Left lung (tissue), 14 donors: ENCODE measurements at places on chromosomes 5 and 9. TPM values are rescaled to one million over a fixed set of nuclear protein-coding genes. Genes with fewer than 3 reads are reported as not detected.
A peak's percentile ranks its signal among the peaks of the same experiment; 100 is the strongest.

- no peak for DNase-seq
Measured at GRCh38 chr5:66828046-66828547, 231.9 kb downstream of the MAST4 start.

DNA sequence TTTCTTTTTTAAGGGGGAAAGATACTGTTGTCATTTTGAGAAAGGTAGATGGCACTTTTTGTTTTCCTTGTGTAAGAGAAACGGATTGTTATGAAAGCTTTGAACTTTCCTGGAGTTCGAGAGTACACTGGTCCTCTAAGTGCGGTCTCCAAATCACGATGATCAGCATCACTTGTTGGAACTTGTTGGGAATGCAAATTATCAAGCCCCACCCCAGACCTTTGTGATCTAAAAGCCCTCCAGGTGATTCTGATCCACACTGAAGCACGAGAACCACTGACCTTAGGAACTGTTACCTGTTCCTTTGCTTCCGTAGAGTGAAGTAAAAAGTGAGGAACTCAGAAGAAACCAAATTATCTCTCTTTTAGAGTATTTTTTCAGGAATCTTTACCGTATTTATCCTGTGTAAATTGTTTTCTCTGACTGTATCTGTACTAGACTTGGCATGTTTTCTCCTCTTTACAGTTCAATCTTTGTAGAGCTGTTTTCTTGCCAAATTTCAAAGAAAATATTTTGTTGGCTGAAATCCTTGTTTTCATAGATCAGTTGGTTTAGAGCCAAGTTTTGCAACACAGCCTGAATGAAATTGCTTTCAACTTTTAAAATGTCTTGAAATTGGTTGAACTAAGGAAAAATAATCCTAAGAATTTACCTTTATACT lies 4.0 kb downstream of the MAT2B start:
- peak; percentile 73 for DNase-seq

DNA sequence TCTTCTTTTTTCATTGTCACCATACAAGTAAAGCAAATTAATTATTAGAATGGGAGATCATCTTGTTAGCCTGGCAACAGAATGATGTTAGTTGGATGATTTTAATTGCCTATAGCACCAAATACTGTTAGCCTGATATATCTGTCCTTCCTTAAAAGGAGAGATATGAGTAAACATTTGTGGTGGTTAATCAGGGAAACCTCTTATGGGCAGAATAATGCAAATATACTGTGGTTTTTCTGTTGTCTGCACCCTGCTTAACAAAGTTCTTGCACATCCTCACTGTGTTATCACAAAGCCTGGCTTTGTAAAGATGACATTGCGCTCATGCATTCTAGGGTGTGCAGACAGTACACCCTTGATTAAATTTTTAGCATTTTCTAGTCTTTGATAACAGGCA lies 254.9 kb upstream of the SMC2 start:
- DNase-seq, result no peak

DNA sequence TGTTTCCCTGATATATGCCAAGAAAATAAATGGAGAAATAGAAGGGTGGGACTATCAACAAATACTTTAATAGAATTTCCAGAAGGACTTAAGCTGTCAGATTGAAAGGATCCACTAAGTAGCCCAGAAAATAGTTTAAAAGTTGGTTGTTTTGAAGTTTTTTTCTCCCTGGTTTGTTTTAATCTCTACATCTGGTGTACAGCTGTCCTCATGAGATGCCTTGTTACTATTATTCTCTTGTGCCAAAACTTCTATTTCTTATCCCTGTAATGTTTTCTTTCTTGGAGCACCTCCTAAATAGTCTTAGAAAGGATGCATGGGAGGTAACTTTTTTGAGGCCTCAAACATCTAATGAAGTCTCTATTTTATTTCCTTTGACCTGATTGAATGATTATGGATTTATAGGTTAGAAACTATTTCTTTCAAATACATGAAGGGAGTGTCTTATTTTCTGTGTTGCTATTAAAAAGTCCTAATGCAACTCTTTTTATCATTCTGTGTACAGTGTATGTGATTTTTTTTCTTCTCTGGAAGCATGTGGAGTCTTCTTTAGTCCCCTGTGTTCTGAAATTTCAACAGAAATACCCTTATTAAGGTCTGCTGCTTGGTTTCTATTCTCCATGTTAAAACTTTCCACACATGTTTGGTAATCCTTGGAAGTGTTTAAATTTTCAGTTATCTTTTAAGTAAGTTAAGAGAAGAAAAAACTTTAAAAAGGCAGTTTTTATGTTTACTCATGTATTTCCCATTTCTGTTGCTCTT lies 140.0 kb upstream of the CDKN2B start:
- DNase-seq, result no peak

DNA sequence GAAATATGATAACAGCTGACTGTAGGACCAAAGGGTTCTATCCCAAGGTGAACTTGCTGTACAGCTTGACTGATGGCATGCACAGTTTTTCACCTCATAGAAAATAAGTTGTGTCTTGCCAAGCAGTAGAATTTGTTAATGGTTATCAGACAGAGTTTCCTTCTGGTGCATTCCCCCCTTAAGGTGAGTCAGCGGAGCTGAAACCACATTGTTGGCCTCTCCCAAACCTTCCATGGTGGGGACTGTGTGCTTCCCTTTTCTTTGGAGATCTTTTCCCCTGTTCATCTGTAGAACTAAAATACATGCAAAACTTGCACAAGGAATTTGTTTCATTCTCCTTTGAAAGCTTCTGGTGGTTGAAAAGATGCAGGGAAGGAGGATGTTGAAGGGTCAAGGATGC lies 179.8 kb downstream of the FGF1 start:
- DNase-seq, result no peak

DNA sequence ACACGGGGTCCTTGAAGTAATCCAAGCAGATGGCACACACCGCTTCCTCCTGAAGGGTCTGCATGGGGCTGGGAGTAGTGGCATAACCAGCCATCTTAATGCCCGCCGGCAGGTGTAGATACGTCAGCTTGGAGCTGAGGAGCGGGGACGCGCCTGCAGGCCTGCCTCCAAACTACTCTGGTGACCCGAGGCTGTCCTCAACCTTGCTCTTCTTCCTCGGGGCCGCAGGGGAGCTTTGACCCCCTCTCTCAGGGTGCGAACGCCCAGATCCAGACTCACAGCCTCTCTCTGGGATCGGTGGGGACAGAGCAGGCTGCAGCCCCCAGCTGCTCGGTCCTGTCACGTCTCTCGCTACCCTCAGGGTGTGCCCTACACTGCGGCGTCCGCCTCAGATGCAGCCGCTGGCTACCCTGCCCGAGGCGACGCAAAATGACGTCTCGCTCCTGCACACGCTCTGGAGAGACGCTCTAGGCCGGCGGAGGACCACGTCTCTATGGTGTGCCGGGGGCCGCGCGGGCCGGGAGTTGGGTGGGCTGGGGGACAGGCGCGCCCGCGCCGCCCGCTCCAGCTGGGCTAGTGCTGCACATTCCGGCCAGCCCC lies at the start of gene TRIM52:
TRIM52 (minus strand) TSS at position 424 of the 600 bp plus-strand sequence; CDS start at position 94, 330 bp downstream.
- DNase-seq, result peak; percentile 94

DNA sequence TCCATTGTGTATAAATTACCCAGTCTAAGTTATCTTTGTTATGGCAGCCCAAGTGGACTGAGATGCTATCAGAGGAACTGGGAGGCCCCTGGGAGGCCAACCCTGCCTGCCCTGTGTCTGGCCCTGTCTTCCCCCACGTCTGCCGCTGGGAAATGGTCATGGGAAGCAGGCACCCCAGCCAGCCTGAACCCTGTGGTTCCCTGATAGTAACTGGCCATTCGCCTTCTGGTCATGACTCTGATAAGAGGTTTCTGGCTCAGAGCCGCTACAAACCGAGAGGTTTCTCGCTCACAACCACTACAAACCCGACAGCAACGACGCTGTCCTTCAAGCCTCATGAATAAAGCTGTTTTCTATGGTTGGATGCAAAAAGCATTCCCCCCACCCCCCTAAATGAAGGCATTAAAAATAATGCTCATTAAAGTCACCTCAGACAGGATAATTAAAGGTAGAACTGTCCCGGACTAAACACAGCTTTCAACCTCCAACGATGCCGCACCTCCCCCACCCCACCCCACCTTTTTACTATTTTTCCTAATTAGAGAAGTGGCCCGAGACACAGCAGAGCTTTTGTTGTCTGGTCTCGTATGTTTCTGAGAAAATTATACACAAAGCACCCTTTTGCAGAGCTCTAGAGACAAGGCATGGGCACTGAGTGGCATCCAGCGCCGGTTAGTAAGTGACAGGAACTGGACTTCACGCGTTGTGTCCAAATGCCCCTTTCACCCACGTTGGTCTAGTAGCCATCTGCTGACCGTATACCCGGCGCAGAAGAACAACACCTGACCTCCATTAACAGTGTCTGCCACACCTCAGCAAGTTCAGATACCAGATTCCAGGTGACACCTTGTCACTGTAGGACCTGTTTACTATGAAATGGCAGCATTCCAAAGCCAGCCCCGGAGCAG lies 140.8 kb downstream of the COL23A1 start:
- peak; percentile 28 for DNase-seq

Gene ADAMTSL1
- polyA plus RNA-seq, result 26.3 TPM

Gene AQP7
- 5.4 TPM for polyA plus RNA-seq

Gene GDA
- polyA plus RNA-seq, result 0.21 TPM

Gene RNF44
- polyA plus RNA-seq, result 37.9 TPM

Gene RASGEF1C
- polyA plus RNA-seq, result 0.14 TPM
